Activated CD8-positive, alpha-beta memory T cell treated with anti-CD3 and anti-CD28 coated beads, Interleukin-2, amount 50 U/mL, for 4 hours (primary cell): ENCODE measurements at places on chromosomes 6 and 20.

DNA sequence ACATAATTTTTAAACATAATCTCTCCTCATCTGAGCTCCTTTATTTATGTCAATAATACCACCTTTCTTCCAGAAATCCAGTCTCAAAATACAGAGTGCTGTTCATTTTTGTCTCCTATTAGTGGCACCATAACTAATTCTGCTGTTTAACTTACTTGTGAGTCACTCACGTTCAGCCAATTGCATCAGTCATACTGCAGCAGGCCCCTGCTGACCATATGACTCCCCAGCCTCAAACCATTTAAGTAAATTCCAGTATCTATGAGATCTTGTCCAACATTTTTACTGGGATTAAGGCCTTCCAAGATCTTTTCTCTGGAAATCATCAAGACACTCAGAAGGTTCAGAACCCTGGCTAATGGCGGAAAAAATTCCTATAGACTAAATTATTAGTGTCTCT lies 982.2 kb upstream of the MAP3K7 start:
- no peak for DNase-seq

- DNase-seq = no peak
These were observed 8.7 kb upstream of the APCDD1L start for GRCh38 chr20:58523971-58524315.

GRCh38 chr6:106894978-106895702 lies 79.4 kb downstream of the CD24 start:
- no peak for DNase-seq

DNA sequence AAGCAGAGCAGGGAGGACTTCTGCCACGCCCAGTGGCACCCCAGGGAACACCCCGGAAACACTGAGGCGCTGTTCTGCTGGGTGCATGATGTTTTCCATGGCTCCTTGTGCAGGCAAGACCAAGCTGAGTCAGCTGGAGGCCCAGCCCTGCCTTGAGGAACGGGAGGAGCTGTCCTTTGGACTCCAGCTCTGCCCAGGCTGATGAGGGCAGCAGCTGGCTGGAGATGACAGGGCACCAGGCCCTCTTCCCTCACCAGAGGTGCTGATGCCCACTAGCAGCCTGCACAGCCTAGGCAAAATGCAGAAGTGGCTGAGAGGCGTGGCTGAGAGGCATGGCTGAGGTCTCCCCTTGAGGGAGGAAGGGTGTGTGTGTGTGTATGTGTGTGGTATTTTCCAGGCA lies 2.4 kb downstream of the C6orf132 start:
- DNase-seq = no peak

DNA sequence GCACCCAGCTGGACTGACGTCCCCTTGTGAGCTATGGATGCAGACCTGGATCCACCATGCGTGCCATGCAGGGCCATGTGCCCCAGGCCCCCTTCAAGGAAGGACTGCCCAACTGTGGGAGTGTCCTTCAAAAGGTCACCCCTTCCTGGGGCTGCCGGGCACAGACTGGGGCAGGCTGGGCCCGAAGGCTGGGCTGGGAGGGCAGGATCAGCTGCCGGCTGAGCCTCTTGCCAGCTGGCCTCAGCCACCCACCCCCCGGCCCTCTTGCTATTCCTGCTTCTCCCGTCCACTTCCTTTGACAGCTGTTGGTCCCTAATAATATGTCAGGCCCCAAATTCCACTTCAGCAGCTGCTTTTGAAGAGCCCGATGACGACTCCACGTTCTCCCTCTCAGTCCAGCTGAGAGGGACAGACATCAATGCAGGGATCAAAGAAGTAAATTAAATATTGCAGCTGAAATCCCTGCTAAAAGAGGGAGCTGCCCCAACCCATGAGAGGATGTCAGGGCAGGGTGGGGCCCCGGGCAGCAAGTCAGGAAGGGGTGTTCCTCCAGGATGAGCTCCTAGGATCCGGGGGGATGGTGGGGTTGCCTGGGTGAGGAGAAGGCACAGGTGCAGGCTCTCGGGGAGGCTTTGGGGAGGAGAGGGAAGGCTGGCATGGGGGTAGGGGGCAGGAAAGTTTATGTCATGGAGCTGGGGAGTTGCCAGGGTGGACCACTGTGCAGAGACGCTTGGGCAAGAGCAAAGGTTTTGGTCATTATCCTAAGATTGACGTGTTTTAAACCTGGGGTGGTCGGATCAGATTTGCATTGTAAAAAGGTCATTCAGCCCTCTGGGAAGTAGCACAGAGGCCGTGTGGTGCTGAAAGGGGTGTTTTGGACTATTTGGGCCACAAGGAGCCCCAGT lies 185.0 kb downstream of the ANKRD60 start:
- DNase-seq = no peak

DNA sequence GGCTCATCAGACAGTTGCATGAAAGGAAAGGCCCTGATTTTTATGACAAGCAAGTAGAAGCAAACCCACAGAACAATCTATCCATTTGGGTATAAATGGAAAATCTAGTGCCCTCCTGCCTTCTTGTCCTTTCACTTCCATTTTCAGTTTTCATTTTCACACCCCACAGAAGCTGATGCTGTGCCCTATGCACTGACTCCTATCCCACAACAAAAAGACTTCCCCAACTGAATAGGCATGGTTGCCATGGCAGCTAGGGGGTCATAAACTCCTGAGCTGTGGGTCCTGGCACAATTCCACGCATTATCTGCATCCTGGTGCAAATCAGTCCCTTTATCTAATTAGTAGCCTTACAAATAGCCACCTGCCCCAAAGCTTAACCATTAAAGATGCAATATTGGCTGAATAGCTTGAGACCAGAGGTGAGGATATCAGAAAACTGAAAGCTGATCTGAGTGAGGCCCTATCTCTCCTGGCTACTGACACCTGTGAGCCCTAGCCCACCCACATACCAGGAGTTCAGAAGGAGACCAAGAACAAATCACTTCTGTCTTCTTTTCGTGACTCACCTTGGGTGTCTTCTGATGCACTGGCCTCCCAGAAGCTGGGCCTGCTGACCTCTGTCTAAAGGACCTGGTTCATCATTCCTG lies 34.9 kb upstream of the HEY2 start:
- DNase-seq = no peak

DNA sequence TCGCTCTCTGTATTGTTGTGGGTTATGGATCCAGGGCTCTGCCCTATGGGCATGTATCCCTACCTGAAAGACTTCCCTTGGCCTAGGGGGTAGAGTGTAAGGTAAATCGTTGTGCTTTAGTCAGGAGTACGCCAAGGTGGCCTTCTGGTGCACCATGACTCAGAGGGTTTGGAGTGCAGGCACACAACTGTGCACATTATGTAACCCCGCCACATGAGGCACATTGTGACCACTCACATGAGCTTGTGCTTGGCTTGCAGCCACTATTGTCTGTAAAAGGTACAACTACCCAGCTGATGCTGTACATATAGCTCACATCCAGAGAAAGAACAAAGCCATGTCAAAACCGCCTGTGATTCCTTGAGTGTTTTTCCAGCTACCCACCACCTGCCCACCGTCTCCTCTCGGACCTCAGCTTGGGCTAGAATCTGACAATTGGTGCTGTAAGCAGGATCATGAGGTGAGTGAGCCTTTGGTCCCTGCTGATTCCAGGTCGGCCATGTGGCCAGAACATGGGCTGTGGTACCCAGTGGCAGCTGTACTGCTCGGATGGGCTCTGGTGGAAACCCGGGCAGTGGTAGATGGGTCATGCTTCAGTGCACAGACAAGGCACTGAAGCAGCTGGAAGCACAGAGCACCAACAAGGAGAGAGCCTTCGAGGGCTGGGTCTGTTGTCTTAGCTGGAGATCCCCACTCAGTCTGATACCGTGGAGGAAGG lies 33.8 kb downstream of the HDDC2 start:
- no peak for DNase-seq

DNA sequence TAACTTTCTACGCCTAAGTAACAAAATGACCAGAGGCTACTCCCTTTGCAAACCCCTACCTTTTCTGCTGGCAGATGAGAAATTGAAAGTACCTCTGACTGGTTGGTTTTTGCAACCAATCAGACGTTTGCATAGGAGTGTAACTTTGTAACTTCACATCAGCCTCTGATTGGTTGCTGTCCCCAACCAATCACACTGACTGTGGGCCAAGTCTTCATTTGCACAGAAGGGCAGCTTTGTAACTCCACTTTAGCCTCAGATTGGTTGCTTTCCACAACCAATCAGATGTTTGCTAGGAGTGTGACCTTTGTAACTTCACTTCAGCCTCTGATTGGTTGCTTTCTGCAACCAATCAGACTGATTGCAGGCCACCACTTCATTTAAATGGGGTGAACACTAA lies 89.1 kb downstream of the ME1 start:
- no peak for DNase-seq

DNA sequence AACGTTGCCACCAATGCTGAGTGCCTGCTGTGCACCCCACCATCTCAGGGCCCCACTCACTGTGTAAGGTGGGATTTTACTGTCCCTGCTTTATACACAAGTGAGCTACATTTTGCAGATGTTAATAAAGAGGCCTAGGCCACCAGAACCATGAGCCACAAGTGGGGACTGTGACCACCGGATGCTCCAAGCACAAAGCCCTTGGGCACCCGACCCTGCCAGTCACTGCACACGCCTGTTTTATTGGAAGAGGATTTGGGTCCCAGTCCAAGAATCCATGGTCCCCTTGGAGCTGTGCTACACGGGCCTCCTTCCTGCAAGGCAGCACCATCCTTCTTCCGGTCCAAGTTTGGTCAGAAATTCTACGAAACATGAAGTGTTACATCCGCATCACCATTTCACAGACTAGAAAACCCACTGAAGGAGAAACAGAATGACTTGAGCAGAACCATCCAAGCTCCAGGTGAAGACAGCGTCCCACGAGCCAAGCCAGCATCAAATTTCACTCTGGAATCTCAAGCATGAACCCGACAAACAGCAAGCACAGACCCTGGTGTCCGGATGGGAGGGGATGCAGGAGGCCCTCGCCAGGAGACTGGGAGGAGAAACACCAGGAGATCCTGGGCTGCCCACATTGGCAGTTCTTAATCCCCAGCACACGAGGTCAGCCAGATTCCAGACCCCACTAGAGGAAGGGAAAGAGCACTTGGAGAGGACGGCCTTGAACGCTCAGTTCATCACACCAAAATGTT lies 226.9 kb downstream of the DLL1 start:
- no peak for DNase-seq

DNA sequence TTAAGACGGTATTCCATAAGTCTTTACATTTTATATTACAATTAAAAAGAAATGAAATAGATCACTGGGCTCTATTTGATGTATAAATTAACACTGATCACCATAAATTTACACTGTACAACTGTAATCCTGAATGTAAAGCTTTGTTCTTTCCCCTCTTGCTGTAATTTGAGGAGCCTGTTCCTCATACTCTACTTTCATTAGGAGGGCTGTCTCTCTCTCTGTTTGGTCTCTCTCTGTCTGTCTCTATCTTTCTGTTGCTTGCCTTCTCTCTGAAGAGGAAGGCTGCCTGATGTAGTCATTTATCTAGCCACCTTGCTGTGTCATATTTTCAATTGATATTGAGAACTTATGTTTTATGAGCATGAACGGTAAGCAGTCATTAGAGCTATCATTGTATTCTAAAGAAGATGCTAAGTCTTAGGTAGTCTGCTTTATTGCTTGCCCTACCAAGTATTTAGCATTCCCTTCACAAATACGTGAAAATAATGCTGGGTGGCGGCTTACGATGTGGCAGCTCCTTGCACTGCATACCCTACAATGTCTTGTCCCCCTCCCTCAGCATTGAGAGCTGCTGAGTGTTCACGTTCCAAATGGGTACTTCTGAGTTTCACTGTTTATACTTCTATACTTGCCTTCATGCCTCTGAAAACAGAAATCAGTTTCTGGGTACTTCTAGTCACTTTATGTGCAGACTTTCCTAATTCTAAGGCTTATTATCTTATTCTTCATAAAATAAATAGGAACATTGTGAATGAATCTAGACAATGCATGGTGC lies 205.5 kb downstream of the NKAIN2 start:
- DNase-seq = no peak

DNA sequence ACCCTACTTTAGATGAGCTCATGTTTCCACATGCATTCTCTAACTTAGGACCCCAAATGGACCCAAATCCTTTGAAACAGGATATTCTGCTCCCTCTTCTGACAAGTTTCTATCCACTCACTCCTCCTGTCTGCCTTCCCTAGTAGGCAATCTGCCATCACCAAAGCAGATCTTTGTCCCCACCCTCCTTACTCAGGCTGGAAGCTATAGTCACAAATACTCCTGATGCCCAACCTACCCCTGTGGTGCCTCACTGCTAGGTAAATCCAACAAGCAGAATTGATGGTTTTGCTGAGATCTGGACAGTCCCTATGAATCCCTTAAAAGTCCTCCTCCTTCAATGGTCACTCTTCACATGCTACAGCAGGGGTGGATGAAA lies 21.7 kb downstream of the ELOVL5 start:
- DNase-seq = no peak

GRCh38 chr6:91079969-91080368 lies 493.1 kb upstream of the MAP3K7 start:
- DNase-seq = no peak

DNA sequence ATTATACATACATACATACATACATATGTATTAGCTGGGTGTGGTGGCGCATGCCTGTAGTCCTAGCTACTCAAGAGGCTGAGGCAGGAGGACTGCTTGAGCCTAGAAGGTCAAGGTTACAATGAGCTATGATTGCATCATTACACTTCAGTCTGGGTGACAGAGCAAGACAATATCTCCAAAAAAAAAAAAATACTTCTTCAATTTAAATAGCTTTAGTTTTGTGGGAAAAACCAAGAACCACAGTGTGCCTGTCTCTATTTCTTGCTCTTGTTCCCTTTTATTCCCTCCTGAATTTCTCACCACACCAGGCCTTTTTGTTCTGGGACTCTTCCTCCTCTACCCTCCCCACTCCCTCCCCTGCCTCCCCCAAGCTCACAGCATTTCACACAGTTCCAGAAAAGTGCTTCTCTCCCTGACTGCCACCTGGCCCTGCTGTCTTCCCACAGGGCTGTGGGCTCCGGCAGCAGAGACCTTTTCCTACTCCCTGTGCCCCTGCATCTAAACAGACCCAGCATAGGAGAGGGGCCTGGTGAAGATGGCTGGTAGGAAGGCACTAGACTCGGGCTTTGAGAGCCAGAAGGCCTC lies 1.3 kb downstream of the C20orf203 start:
- DNase-seq = no peak

GRCh38 chr6:34305497-34305896 lies 56.7 kb upstream of the SMIM29 start:
- no peak for DNase-seq

DNA sequence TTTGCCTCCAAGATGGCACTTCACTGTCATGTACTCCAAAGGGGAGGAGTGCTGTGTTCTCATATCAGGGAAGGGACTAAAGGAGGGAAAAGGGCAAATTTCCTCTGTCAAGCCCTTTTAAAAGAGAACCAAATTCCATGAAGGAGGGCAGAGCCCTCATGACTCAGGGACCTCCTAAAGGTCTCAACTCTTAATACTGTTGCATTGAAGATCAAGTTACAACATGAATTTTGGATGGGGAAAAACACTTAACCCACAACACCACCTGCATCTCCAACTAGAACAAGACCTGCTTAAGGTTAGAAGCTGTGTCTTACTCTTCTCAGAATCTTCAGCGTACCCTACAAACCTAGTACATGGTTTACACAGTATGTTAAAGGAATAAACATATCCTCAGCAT lies 23.7 kb upstream of the FBXO30 start:
- no peak for DNase-seq

GRCh38 chr20:3994125-3994524 lies 21.2 kb downstream of the RNF24 start:
- no peak for DNase-seq
